MCF 10A (cell line): ENCODE measurements at places on chromosomes 4 and X. TPM values are rescaled to one million over a fixed set of nuclear protein-coding genes. Genes with fewer than 3 reads are reported as not detected.

GRCh38 chr4:22179124-22179874, 230.7 kb upstream of the KCNIP4 start:
- H3K4me3 ChIP-seq = no peak overlapping the region
- H3K36me3 ChIP-seq = no peaks in the 10 kb centered on the region
- H3K27me3 ChIP-seq = no peaks in the 10 kb centered on the region
- peak overlapping the region; percentile 77 for H3K27ac ChIP-seq
- DNase-seq = peak; percentile 72

The PI4K2B gene
- 13.6 and 22.8 TPM in 2 replicates for total RNA-seq

The PDCL2 gene
- not detected in 2 replicates for total RNA-seq

DNA sequence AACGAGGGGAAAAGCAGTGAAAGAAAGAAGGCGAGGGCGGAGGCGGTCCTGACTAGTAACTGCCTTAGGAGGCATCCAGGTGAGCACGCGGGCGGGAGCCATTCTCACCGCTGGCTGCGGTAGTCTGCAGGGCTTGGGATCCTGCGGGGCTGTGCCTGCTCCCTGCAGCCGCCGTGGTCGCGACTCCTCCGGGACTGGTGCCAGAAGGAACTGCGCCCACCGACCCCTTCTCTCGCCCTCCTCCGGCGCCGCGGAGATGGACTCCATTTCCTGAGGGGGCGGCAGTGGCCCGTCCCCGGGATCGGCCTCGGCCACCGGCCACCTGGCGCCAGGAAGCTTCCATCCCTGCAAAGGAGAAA, 543 bp downstream of the NFXL1 start:
- peak overlapping the region; percentile 83 for H3K27ac ChIP-seq
- DNase-seq = no peak
- H3K4me1 ChIP-seq = peaks cover 20% of the 10 kb centered on the region
- H3K36me3 ChIP-seq = peaks cover 28% of the 10 kb centered on the region
- H3K4me3 ChIP-seq = peak overlapping the region; percentile 88

The TLL1 gene
- 0.66 and 1.4 TPM in 2 replicates for total RNA-seq

The ETDA gene
- not detected in 2 replicates for total RNA-seq

DNA sequence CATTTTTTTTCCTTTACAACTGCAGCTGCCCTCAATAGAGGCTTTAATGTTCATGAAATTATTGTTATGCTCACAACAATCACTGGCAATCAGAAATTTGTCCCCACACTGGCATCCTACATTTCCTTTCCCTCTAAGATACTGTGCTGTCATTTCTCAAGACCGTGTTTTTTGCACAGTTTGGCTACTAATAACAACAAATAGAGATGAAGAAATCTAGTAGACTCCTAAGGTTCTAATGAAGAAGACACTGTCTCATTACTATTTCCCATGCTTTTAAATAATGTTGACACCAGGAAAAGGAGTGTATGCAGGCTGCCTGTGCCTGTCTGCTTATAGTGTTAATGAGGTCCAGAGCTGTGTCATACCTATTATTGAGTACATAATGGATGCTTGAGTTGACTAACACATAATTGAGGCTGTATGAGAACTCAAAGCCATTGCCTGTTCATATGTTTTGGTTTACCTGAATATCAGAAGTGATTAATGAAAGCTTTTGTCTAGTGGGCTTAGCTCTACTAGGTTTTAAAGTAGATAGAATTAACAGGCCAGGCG, 1.5 kb upstream of the EIF4E start:
- no peaks in the 10 kb centered on the region for H3K27me3 ChIP-seq
- DNase-seq = no peak
- H3K4me1 ChIP-seq = peaks cover 13% of the 10 kb centered on the region

DNA sequence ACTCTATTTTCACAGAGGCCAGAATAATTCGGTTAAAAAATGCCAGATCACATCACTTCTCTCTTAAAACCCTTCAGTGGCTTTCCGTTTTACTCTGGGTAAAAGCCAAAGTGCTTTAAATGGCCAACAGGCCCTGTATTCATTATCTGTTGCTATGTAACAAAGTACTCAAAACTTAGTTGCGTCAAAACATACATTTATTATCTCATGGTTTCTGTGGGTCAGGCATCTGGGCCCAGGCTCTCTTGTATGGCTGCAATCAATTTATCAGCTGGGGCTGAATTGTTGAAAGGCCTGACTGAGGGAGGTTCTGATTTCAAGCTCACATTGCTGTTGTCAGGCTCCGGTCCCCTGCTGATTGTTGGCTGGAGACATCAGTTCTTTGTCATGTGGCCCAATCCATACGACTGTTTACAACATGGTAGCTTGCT, 72.7 kb upstream of the H2AZ1 start:
- no peaks in the 10 kb centered on the region for H3K36me3 ChIP-seq
- no peaks in the 10 kb centered on the region for H3K27me3 ChIP-seq
- DNase-seq = no peak
- no peak overlapping the region for H3K27ac ChIP-seq
- peaks cover 8% of the 10 kb centered on the region for H3K4me1 ChIP-seq

DNA sequence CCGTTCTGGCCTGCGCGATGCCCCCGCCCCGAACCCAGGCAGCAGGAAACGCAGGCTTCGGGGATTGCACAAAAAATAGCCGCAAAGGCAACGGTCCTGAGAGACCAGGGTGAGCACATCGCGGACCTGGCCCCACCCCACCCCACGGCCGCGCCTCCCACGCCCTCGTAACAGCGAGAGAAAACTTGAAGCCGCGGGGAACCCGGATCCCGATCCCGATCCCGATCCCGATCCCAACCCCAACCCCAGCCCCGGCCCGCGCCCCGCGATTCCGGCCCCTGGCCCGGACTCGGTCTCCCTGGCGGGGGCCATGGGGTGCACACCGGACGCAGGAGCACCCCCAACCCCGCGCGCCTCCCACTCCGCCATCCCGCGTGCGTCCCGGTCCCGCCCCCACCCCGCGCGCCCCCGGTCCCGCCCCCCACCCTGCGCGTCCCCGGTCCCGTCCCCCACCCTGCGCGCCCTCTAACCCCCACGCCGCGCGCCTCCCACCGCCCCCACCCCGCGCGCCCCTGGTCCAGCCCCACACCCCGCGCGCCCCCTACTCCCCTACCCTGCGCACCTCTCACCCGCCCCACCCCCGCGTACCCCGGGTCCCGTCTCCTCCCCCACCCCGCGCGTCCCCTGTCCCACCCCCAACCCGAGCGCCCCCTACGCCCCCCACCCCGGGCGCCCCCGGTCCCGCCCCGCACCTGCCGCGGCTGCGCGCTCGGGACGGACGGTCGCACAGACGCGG, 29.0 kb downstream of the NOP14 start:
- H3K36me3 ChIP-seq = peaks cover 53% of the 10 kb centered on the region
- peak; percentile 47 for DNase-seq
- peaks cover 32% of the 10 kb centered on the region for H3K4me1 ChIP-seq
- H3K27ac ChIP-seq = peak overlapping the region; percentile 84

- no peaks in the 10 kb centered on the region for H3K4me1 ChIP-seq
- no peak for DNase-seq
- no peaks in the 10 kb centered on the region for H3K36me3 ChIP-seq
- no peaks in the 10 kb centered on the region for H3K27me3 ChIP-seq
These were observed 533.3 kb downstream of the TMA16 start for GRCh38 chr4:164027805-164028204.

The DGAT2L6 gene
- total RNA-seq = not detected in 2 replicates

The CXCL10 gene
- total RNA-seq = not detected in 2 replicates

DNA sequence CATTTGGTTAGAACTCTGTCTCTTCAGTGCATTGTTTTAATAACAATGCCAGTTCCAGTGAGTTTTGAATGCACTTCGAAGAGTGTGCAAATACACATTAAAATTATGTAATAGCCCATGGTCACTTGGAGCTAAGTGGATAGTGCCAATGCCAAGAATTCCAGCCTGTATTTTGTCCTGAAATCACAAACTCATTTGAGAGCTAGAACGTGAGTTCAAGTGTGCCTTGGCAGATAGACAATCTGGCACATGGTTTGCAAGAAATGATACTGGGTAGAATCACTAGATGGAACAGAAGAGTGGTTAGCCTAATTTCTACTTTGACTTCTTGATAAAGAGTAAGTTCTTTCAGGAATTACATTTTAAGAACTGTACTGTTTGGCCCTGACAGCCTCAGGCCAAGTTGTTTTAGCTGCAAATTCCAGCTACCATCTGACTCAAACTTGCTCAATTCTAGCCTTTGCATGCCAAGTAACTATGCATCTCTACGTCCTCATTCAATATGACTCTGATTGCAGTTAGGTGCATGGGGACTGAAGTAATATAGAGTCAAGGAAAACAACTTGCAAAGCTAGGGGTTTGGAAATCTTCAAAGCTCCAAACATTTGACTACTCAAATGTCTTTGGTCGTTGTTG, 131.9 kb upstream of the SMIM31 start:
- DNase-seq = peak; percentile 84
- H3K36me3 ChIP-seq = no peaks in the 10 kb centered on the region
- H3K4me3 ChIP-seq = peak overlapping the region; percentile 12
- H3K27me3 ChIP-seq = no peaks in the 10 kb centered on the region
- H3K4me1 ChIP-seq = peaks cover 17% of the 10 kb centered on the region

DNA sequence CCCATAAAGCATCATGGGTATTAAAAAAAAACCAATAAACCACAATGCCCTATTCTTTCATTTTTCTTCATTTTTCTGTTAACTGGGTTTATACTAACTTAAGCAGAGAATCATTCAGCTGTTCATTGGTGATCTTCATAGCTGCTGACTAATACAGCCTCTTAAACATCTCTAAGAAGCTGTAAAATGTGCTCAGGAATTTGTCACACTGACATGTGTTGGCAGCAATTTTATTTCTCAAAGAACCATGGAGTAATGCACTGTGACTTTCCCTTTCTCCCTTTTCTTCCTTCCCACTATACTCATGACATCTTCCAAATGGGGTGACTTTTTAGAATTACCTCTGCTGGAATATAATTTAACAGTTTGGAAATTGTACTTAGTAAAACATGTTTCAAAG, 315.4 kb downstream of the ANTXR2 start:
- no peak overlapping the region for H3K4me3 ChIP-seq
- H3K4me1 ChIP-seq = no peaks in the 10 kb centered on the region
- DNase-seq = no peak

DNA sequence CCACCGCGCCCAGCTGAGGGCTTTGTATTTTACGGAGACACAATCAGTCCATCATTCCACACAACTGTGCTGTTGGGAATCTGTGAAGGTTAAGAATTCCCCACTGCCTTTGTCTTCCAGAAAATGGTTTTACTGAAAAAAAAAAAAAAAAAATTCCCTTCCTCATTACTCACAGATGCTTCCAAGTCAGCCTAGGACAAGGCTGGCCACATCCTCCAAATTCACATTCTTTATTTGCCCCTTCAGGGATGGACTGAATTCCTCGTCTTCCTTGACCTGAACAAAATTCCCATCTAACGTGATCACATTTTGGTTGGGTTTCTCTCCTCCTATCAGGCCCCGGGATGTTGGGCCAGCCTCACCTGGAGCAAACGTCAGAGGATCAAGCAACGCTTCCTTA, 130.3 kb downstream of the DHRSX start:
- peaks cover 5% of the 10 kb centered on the region for H3K36me3 ChIP-seq
- no peak overlapping the region for H3K27ac ChIP-seq
- no peak for DNase-seq
- no peaks in the 10 kb centered on the region for H3K27me3 ChIP-seq
- no peak overlapping the region for H3K4me3 ChIP-seq

GRCh38 chr4:72076562-72076961, 44.8 kb downstream of the NPFFR2 start:
- no peaks in the 10 kb centered on the region for H3K27me3 ChIP-seq
- H3K4me3 ChIP-seq = no peak overlapping the region
- no peaks in the 10 kb centered on the region for H3K36me3 ChIP-seq
- H3K27ac ChIP-seq = no peak overlapping the region
- H3K4me1 ChIP-seq = no peaks in the 10 kb centered on the region
- DNase-seq = peak; percentile 8

DNA sequence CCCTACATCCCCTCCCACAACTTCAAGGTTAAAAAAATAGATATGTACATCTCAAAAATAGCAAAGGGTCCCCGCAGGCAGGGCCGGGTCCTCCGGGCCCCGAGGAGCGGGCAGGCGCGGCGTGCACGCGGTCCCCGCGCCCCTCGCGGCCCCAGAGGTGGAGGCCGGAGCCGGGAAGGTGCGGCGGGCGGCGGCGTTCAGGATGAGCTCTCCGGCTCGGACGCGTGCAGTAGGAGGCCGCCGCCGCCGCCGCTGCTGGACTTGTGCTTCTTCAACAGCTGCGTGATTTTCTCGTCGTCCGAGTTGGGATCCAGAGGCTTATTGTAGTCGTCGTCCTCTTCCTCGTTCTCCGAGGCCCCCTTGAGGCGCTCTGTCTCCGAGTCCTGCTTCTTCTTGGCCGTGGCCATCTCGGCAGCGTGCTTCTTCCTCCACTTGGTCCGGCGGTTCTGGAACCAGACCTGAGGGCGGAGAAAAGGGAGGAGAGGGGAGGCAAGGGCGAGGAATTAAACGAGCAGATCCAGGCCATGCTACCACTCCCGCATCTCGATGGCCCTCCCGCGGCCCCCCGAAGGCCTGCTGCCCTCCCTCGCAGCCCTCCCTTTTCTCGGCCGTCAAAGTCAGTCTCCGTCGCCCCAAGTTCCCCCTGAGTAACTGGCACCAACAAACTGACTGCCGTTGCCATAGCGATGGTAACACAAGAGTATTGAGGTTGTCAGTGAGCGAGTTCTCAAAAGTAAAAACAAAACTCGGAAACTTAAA, 5.8 kb downstream of the NKX6-1 start:
- DNase-seq = no peak
- peaks cover 55% of the 10 kb centered on the region for H3K27me3 ChIP-seq
- no peak overlapping the region for H3K4me3 ChIP-seq
- no peaks in the 10 kb centered on the region for H3K36me3 ChIP-seq
- no peak overlapping the region for H3K27ac ChIP-seq
- H3K4me1 ChIP-seq = no peaks in the 10 kb centered on the region

DNA sequence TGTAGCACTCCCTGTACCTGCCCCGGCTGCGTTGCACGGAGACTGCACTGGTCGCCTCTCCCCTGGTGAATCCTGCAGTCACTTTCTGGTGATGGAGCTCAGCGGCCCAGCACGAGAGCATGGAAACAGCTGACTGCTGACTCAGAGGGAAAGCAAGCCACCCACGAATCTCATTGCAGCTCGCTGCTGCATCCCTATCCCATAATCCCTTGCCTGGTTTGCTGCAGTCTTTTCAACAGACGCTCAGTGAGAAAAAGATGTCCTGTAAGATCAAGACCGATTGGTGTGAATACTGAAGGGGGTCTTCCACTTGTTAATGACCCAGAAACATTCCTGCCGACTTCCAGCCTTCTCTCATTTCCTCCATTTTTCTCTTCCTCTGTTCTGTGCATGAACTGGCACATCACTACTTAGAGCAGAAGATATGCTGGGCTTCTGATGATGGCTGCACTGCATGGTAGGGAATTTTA, 52.9 kb downstream of the TRIM2 start:
- no peaks in the 10 kb centered on the region for H3K27me3 ChIP-seq
- peaks cover 6% of the 10 kb centered on the region for H3K4me1 ChIP-seq
- no peak overlapping the region for H3K4me3 ChIP-seq
- H3K27ac ChIP-seq = no peak overlapping the region
- DNase-seq = no peak
- H3K36me3 ChIP-seq = no peaks in the 10 kb centered on the region
